Retina (tissue), 1 donor: ENCODE measurements at places on chromosomes 4 and X.
A peak's percentile ranks its signal among the peaks of the same experiment; 100 is the strongest.

DNA sequence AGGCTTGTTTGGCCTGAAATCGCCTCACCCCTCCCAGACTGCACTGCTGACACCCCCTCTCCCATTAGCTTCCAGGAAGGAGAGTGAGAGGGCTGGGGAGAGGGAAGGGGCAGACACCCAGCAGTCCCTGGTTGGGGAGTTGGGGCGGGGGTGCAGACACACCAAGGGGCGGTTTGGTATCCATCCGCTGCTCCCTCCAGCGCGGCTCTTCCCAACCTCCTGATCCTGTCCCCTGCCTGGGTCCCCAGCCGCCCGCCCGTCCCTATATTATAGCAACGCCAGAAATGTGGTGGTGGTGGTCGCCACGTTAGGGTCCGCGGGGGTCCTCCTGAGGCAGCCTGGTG, 24.9 kb downstream of the GPRASP3 start:
- DNase-seq = no peak

DNA sequence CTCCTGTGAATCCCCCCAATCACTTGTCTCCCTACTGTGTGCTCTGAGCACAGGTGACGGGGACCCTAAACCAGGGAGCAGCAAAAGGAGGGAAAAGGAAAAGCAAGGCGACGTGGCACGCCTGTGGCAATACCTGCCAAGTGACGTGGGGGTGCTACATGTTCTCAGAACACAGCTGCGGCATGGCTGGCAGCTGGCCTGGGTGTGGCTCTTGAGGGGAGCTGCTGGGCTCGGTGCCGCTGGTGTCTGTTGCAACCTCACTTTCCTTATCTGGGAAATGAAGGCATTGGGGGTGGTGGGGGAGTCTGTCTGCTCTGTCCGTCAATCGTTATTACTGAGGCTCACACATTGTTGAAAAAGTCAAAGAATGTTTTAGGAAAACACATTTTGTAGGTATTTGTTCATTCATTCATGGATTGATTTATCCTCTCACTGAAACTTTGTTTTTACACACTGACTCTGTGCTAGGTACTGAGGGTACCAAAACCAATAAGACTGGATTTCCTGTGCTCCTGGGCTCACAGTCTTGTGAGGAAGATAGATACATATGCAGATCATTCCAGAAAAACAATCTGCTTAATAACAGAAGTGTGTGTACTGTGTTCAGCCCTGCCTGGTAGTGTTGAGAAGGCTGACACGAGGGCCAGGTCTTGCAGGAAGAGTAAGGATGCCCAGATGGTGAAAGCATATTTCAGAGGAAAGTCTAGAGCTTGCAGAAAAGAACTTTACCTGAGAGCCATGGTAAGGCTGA, 217.6 kb downstream of the PTTG2 start:
- no peak for DNase-seq

- DNase-seq = no peak
Measured at GRCh38 chr4:108888769-108889168, 125.9 kb upstream of the ETNPPL start.

DNA sequence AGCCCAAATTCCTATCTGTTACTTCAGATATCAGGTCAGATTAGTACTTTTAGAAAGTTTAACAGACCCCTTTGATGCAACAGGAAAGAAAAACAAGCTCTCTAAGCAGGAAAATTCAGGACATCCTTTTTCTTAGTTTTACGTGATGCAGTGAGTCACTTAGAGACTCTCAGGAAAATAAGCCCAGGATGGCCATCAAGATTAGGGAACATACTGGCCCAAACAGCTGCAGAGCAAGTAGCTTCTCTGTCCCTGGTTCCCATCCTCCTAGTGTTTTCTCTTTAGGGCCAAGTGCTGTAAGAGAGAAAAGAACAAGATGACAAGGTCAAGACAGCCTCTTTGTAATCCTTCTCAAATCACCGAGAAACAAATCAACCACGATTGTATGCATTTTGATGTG, 219.1 kb downstream of the ZNF674 start:
- no peak for DNase-seq

- DNase-seq = no peak
Measured at GRCh38 chr4:174757736-174758135, 71.3 kb downstream of the GLRA3 start.

DNA sequence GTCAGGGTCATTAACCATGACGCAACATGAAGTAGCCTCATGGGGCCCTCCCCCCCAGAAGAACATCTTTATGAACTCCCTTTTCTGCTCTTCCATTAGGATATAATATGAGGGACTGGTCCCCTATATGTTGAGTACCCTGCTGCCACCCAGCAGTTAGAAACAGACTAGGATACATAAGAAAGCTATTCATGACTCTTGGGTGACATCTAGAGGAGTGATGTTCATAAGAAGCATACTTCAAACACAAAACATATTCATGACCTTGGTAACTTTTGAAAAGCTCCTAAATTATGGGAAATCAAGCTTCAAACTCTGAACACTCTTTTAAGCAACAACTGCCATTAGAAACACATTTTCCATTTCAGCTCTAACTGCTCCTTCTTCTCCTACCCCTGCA, 155.2 kb upstream of the SPIN4 start:
- peak; percentile 14 for DNase-seq

DNA sequence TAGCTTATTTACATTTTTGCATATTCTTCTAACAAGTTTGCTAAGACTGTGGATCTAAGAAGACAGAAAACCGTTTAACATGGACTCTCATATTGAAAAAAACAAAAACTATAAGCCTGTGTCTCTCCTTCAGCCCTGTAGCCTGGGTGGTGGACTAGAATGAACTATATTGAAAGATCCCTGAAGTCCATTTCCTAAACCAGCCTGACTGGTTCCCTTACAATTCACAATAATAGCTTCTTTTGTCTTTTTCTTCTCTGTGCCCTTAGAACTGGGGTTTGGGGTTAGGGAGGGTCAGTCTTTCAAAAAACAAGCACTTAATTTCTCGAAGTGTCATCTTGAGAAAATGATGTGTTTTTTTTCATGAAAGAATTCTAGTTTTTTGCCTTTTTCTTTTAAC, 59.0 kb downstream of the GSTCD start:
- DNase-seq = no peak
